NCI-H1694 (cell line): ENCODE measurements at places on chromosomes 12 and 14.
A peak's percentile ranks its signal among the peaks of the same experiment; 100 is the strongest.

GRCh38 chr12:96064271-96064670, 28.9 kb upstream of the LTA4H start:
- no peak for DNase-seq

DNA sequence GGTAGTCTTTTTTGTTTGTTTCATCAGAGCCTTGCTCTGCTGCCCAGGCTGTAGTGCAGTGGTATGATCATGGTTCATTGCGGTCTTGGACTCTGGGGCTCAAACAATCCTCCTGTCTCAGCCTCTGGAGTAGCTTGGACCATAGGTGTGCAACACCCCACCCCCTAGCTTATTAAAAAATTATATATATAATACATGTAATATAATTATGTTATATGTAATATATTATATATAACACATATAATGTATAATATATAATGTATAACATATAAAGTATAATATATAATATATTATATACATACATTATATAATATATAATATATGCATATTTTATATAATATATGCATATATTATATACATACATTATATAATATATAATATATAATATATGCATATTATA, 21.8 kb downstream of the LHX5 start:
- DNase-seq, result no peak

GRCh38 chr12:125355614-125356013, 290.4 kb downstream of the AACS start:
- DNase-seq, result no peak

DNA sequence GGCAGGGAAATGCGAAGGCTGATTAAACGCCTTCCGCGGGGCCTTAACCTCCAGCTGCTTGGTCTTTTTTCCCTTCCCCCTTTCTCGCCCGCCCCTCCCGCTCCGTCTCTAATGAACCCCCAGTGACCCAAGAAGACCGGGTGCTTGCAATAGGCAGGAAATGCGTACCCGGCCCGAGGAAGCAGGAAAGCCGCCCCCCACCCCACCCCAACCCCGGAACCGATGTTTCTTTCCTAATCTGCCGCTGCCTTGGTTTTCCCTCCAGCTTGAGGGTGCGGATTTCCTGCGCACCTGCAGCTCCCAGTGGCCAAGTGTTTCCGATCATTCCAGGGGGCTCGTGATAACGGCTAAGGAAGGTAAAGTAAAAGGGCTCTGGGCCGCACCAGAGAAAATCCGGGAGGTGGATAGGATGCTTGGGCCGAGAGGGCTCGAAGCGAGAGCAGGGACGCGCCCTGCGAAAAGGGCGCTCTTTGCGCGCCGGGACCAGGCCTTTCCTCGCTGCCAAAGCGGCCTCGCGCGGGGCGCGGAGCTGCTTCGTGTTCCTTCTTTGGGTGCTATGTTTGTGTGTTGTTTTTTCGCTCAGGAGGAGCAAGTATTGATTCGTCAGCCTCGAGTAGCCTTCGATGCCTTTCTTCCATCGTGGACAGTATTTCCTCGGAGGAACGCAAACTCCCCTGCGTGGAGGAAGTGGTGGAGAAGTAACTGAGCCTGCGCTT, 983 bp downstream of the MYF6 start:
- DNase-seq, result no peak

GRCh38 chr12:47348206-47348605, 268.4 kb upstream of the AMIGO2 start:
- no peak for DNase-seq

GRCh38 chr12:131917711-131918306, 11.3 kb upstream of the PUS1 start:
- DNase-seq, result no peak

- no peak for DNase-seq
Measured at GRCh38 chr14:55586411-55586810, 6.4 kb downstream of the KTN1 start.

GRCh38 chr14:23571701-23572523, 4.3 kb upstream of the AP1G2 start:
- DNase-seq, result peak; percentile 32

DNA sequence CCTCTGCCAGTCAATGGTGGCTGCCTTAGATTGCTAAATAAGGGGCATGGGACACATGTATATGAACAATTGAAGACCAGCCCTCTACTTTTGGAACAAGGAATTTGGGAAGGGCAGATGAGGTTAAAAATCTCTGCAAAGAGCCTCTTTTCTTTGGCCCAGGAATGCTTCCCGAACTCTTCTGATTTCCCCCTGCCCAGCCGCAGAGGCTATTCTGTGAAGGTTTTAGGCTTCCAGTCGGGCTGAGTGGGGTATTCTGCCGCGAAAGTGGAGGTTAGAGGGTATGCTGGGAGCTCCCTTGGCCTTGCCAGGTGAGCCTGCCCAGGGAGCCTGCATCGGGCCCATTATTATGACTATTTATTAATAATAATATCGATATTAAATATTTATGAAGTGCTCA, 1.2 kb downstream of the POU6F1 start:
- DNase-seq, result no peak

DNA sequence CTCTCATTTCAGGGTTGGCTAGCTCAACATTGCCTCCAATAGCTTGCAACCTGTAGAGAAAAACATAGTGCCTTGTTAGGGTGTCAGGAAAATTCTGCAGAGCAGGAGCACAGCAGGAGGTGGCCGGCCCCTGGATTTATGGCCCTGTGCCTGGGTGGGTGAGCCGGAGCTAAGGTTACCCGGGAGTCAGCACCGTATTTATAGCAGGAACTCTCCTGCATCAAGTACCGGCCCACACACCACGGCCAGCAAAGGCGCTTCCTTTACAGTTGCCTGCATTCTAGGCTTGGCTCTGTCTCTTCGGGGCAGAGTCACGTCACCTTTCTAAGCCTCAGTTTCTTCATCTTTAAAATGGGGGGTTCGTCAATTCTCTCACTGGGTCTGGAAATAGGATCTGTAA, 52.8 kb upstream of the EML1 start:
- DNase-seq, result no peak

GRCh38 chr12:39587225-39587624, 32.4 kb downstream of the ABCD2 start:
- no peak for DNase-seq
